Body of pancreas (tissue), 4 donors: ENCODE measurements at places on chromosomes 5 and 9.
A peak's percentile ranks its signal among the peaks of the same experiment; 100 is the strongest.

DNA sequence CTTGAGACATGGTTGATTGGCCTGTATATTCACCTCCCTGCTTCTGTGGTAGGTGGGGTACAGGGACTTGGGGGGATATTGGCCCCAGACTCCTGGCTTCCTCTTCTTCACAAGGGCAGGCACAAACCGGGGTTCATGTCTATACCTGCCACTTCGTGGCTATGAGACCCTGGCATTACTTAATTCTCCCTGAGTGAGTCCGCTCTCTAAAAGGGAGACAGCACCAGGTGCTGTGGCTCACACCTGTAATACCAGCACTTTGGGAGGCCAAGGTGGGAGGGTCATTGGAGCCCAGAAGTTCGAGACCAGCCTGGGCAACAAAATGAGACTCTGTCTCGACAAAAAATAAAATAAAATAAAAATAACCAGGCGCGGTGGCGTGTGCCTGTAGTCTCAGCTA is 178.5 kb downstream of the GABBR2 start:
- no peak for DNase-seq

DNA sequence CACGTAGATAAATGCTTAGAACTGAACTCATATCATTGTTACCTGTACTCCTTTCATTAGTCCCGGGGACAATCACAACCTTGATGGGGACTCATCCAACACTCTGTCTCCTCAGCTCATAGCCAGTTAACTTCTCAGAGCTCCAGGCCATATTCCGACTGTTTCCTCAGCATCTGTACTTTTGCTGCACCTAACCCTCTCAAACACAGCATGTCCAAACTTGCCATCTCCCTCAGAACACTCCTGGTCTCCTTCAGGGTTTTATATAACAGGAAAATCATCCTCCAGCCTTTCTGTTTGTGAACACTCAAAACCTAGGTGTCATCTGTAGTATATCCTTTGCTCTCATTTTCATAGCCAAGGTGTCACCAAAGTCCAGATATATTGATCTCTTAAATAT is 150.5 kb downstream of the CDH6 start:
- DNase-seq, result no peak

DNA sequence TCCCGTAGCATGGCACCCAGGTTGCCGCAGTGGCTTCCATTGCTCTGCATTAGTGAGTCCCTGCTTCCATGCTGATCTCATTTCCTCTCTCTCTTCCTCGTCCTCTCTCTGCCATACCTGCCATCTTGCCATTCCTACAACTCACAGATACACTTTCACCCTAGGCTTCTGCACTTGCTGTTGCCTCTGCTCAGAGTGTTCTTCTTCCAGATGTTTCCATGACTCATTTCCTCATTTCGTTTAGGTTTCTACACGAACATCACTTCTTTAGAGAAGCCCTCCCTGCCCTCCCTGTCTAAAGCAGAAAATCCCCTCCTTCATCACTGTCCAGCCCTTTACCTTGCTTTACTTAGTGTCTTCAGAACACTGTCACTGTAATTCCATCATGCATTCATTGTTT is 115.2 kb upstream of the WWC1 start:
- no peak for DNase-seq

DNA sequence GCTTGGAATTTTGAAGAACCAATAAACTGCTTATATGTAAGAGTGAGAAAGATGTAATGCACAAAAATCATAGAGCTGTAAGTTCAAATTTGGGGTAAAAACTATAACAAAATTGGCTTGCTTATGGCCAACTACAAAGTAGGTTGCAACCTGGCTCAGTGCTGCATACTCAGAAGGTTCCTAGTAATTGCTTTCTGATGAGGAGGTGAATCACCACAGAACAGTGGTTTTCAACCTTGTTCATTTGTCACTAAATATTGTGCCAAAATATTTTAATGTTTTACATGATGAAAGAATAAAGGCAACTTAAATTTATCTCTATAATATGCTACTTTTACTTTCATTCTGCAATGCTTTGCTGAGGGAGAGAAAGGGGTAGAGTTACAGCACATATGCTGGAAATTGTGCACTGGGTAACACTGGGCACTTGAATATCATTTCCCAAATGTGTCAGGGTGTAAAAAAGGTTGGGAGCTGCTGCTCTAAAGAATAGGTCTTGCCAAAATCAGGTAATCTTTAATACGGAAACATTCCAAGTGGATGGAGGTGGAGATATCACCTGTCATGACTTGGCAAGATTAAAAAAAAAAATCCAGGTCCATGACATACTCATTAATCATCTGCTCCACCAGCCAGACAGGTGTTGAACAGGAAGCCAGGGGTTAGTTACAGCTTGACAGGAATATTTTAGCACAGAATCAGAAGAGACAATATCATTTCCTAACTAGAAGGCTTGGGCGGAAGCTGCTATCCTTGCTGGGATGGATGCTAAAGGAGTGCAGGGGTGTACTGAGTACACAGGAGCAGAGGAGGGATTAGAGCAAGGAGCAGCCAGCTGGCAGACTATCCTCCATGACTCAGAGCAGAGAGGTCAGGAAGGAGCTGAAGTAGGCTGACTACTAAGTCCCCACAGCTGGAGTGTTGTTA is 34.6 kb upstream of the CCL21 start:
- peak; percentile 59 for DNase-seq

DNA sequence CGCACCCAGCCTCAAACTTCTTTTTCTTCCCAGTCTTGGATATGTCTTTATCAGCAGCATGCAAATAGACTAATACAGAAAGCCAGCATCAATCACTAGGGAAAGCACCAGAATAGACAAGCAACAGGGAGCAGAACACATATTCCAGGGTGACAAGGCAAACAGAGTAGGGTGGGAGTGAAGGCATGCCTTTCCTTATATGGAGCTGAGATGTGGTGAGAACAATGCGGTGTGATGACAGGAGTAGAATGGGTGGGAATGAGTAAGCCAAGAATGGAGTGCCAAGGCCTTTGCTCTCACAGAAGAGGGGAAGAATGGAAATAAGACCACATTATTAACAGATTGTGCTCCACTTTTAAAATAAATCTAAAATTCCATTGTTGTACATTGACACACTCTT is 115.6 kb downstream of the CETN3 start:
- DNase-seq, result no peak

GRCh38 chr5:96597438-96598020 is 64.6 kb upstream of the CAST start:
- DNase-seq, result no peak

DNA sequence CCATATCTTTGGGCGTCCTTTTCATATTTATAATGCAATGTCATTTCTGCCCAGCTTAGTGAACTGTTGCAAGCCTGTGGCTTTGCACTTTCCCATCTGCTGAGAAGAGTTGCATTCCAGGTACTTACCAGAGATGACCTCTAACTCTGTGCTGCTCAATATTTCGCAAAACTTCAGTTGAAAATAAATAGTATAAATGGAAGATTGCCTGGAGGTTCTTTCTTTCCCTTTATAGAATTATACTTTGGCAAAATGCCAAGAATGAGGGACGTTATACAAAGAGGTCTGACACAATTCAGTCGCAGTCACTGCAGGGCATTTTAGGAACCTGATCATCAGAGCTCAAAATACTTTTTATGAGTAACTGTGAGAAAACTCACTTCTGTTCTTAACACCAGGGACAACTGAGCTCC is 18.9 kb upstream of the VLDLR start:
- no peak for DNase-seq

DNA sequence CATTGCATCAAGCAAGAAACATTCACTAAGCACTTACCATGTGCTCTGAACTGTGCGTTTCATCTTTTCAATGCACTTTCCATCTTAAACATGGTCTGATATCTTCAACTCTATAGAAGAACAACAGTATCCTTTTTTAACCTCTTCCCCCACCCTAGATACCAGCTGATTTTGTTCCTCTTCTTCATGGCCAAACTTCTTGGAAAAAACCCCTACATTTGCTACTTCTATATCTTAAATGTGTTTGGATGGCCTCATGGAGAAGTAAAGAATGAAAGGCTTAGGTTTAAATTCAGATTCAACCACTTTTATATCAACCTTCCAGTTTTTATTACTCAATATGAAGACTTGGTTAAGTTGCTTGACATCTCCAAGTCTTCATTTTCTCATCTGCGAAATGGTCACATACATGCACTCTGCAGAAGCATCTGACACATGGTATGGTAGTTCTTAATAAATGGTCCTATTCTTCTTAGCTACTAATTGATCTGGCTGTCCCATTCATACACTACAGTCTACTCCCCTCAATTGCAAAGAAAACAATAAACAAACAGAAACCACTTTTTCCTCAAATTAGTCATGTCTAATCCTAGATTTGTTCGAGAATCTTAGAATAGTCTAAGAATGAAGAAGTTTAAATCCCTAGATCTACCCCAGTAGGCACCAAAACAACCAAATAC is 59.4 kb downstream of the FYB1 start:
- no peak for DNase-seq

- peak; percentile 72 for DNase-seq
Observed at GRCh38 chr9:38687389-38687842, 32.5 kb downstream of the FAM240B start.

GRCh38 chr5:151703227-151703626 is 16.5 kb upstream of the SPARC start:
- no peak for DNase-seq

GRCh38 chr5:160033546-160034252 is 24.8 kb downstream of the TTC1 start:
- DNase-seq, result no peak

DNA sequence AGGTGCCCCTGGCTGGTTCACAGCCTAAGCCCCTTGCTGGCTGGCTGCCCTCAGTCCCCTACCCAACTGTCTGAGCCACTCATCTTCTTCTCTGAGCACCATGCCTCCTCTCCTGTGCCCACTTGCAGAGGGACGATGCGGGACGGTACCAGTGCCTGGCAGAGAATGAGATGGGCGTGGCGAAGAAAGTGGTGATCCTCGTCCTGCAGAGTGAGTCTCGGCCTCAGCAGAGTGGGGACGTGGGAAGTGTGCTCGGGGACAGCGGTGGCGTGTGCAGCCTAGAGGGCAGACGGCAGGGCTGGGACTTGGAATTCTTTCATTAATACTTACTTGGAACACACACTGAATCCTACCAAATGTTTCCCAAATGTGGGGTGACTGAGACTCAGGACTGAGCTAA is 34.3 kb upstream of the ASS1 start:
- no peak for DNase-seq

DNA sequence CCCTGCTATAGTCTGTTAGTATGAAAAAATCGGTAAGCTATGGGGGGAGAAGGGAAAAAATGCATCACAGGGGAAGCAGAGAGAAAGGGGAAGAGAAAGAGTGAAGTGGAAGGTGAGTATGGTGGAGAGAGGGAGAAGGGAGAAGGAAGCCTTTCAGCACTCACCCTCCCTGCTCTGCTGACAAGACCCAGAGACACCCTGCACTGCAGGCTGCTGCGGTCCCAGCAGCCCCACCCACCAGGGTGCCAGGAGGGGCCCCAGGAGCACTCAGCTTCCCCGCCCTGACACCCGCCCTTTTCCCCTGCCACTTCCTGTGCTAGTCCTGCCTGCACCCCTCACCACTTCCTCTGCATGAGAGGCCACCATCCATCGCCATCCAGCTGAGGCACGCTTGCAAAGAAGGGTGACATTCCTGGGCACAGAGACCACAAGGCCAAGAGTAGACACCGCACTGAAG is 12.7 kb downstream of the STK10 start:
- DNase-seq, result no peak

- peak; percentile 73 for DNase-seq
Observed at GRCh38 chr5:73792687-73793320, 166.8 kb downstream of the ARHGEF28 start.

- no peak for DNase-seq
Observed at GRCh38 chr5:54570916-54571315, 53.4 kb downstream of the SNX18 start.
